ENCODE measurements at places on chromosomes 4 and X. TPM values are rescaled to one million over a fixed set of nuclear protein-coding genes. Genes with fewer than 3 reads are reported as not detected.

The CT45A6 gene
- not detected for total RNA-seq

The ADGRG2 gene
- total RNA-seq = under 0.01 TPM

The CT55 gene
- total RNA-seq = not detected

The SLC7A11 gene
- 10.1 TPM for total RNA-seq

The SLC10A4 gene
- 0.09 TPM for total RNA-seq

The PPEF2 gene
- not detected for total RNA-seq

The IL21 gene
- total RNA-seq = not detected

The CSAG3 gene
- total RNA-seq = not detected

The CLDN22 gene
- total RNA-seq = not detected

The TMEM31 gene
- 0.09 TPM for total RNA-seq

The ALB gene
- total RNA-seq = not detected

The CCDC120 gene
- total RNA-seq = 0.54 TPM

The HMGB3 gene
- total RNA-seq = 37.0 TPM

The SOX3 gene
- not detected for total RNA-seq

Measured in dermis lymphatic vessel endothelial cell (primary cell).